ENCODE measurements at places on chromosomes 3 and 15. TPM values are rescaled to one million over a fixed set of nuclear protein-coding genes. Genes with fewer than 3 reads are reported as not detected.
A peak's percentile ranks its signal among the peaks of the same experiment; 100 is the strongest.

DNA sequence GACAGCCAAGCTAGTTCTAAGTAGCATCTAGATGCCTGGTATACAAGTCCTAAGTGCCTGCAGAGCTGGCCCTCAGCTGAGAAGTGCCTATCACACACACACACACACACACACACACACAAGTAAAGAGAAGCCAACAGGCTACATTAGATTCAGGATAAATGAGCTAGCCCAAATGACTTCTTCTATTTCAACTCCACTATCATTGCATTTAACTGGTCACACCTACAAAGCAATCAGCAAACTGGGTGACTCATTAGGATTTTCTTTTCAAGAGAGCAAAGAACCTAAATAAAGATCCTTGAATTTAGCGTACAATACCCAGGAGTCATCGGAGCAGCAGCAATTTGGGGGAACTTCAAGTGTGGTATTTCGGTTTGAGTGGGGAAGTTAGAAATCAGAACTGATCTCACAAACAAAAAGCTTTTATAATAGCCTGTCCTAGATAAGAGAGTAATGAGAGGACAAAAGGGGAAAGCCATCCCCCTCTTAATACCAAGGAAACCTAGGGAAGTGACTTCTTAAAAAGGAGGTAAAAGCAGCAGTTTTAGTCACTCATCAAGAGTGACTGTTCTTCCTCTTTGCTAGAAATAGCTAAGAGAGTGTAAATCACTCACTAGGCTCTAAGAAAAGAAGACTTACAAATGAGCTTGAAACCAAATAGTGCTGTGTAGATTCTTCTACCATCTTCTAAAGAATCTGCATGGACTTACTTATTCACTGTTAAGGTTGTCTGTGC is 112.7 kb downstream of the TNIK start:
- H3K4me3 ChIP-seq, result no peak overlapping the region
- peaks cover 8% of the 10 kb centered on the region for H3K4me1 ChIP-seq
- no peak overlapping the region for H3K27ac ChIP-seq
- no peaks in the 10 kb centered on the region for H3K27me3 ChIP-seq
- no peaks in the 10 kb centered on the region for H3K36me3 ChIP-seq

GRCh38 chr3:30156586-30157498 is 449.6 kb upstream of the TGFBR2 start:
- H3K36me3 ChIP-seq, result no peaks in the 10 kb centered on the region
- H3K4me3 ChIP-seq, result no peak overlapping the region
- peaks cover 9% of the 10 kb centered on the region for H3K27me3 ChIP-seq
- H3K27ac ChIP-seq, result no peak overlapping the region
- no peaks in the 10 kb centered on the region for H3K4me1 ChIP-seq

DNA sequence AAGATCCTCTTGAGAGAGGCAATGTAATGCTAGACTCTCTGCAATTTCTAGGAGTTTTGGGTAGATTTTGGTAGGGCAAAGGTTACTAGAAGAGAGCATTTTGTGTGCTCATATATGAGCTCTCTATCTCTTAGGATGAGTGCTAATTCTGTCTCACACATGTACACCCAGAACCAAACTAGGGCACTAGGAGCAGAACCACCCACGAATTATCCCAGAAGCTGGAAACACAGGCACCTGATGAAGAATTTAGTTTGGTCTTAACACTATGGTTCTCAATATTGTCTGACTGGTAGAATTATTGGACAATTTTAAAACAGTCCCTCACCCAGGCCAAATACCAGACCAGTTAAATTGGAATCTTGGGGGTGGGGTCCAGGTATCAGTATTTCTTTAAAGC is 94.8 kb downstream of the PRICKLE2 start:
- no peaks in the 10 kb centered on the region for H3K36me3 ChIP-seq
- no peak for DNase-seq
- peaks cover 2% of the 10 kb centered on the region for H3K27me3 ChIP-seq
- H3K4me1 ChIP-seq, result no peaks in the 10 kb centered on the region

PAQR5 gene
- not detected for total RNA-seq

GRCh38 chr3:193772422-193772763 is 179.4 kb downstream of the OPA1 start:
- DNase-seq, result no peak
- H3K4me1 ChIP-seq, result peaks cover 17% of the 10 kb centered on the region
- H3K27ac ChIP-seq, result no peak overlapping the region
- H3K27me3 ChIP-seq, result peaks cover 20% of the 10 kb centered on the region
- no peaks in the 10 kb centered on the region for H3K36me3 ChIP-seq

- H3K27me3 ChIP-seq, result no peaks in the 10 kb centered on the region
- no peak for DNase-seq
- H3K36me3 ChIP-seq, result no peaks in the 10 kb centered on the region
- no peak overlapping the region for H3K4me3 ChIP-seq
These were observed 126.5 kb upstream of the MITF start for GRCh38 chr3:69612791-69613190.

FOXB1 gene
- total RNA-seq, result not detected

- H3K27me3 ChIP-seq, result no peaks in the 10 kb centered on the region
- H3K4me3 ChIP-seq, result no peak overlapping the region
- H3K27ac ChIP-seq, result no peak overlapping the region
- H3K4me1 ChIP-seq, result no peaks in the 10 kb centered on the region
- no peaks in the 10 kb centered on the region for H3K36me3 ChIP-seq
These were observed 247.3 kb upstream of the NSMCE3 start for GRCh38 chr15:29516929-29517328.

GRCh38 chr3:182487143-182487542 is 306.2 kb upstream of the ATP11B start:
- H3K27ac ChIP-seq, result no peak overlapping the region
- peaks cover 4% of the 10 kb centered on the region for H3K27me3 ChIP-seq
- DNase-seq, result no peak
- no peak overlapping the region for H3K4me3 ChIP-seq

CACNA1D gene
- total RNA-seq, result 2.0 TPM

DNA sequence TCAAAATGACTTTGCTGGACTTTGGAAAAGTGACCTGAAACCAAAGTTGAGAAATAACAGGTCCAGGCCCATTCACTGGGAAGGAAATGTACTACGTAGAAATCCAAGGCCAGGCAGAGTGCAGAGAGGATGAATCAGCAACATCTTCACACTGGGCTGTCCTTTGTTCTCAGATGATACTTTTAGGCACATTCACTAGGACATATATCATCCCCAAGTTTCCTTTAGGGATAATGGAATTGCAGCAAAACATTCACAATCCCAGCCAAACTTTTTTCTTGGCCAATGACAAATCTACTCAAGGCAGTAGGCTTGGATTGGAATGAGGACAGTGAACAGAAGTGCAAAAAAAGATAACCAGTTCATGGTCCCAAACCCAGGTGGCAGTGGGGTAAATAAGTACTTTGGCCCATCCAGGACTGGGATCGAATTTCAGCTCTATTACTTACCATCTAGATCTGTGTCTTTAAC is 75.1 kb downstream of the CLDN11 start:
- H3K36me3 ChIP-seq, result no peaks in the 10 kb centered on the region
- H3K4me3 ChIP-seq, result no peak overlapping the region
- H3K27ac ChIP-seq, result no peak overlapping the region
- H3K4me1 ChIP-seq, result no peaks in the 10 kb centered on the region
- peaks cover 17% of the 10 kb centered on the region for H3K27me3 ChIP-seq

- no peak overlapping the region for H3K27ac ChIP-seq
- no peaks in the 10 kb centered on the region for H3K4me1 ChIP-seq
These were observed 335.6 kb downstream of the TUSC7 start for GRCh38 chr3:117045143-117045542.

- no peak overlapping the region for H3K27ac ChIP-seq
- no peaks in the 10 kb centered on the region for H3K36me3 ChIP-seq
- no peaks in the 10 kb centered on the region for H3K4me1 ChIP-seq
- H3K4me3 ChIP-seq, result no peak overlapping the region
These were observed 54.2 kb upstream of the SPATA12 start for GRCh38 chr3:57006179-57006657.

GRCh38 chr15:56839641-56840040 is 78.8 kb upstream of the TCF12 start:
- no peak overlapping the region for H3K4me3 ChIP-seq
- no peaks in the 10 kb centered on the region for H3K36me3 ChIP-seq
- no peak for DNase-seq
- H3K27ac ChIP-seq, result no peak overlapping the region

- H3K27ac ChIP-seq, result no peak overlapping the region
- H3K36me3 ChIP-seq, result no peaks in the 10 kb centered on the region
- H3K27me3 ChIP-seq, result no peaks in the 10 kb centered on the region
- H3K4me1 ChIP-seq, result peaks cover under 1% of the 10 kb centered on the region
- no peak for DNase-seq
These were observed 6.7 kb upstream of the CCR1 start for GRCh38 chr3:46214751-46215352.

NLGN1 gene
- total RNA-seq, result not detected

DNA sequence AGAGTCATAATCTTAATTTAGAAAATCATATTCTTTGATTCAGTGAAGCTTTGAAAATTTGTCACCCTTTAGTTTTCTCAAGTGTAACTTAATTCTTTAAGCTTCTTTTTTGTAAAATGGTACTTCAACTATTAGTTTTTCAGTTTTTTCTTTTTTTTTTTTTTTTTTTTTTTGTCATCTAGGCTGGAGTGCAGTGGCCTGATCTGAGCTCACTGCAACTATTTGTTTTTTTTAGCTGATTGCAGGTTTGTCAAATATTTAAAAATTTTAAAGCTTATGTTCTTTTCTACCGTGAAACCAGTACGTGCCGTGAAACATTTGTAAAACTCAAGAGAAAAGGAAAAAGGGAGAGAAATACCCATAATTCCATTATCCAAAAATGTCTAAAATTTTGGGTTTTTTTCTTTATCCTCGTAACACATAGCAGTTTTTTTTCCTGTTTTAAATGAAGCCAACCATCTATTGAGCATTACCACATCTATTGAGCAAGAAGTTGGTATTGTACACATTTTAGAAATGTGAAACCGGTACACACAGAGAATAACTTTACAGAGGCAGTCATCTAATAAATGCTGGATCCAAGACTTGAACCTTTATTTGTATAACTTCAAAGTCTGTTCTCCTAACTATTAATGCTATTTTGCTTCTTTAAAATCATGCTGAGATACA is 25.7 kb downstream of the ECT2 start:
- no peaks in the 10 kb centered on the region for H3K27me3 ChIP-seq
- H3K4me3 ChIP-seq, result no peak overlapping the region
- DNase-seq, result no peak
- peaks cover 18% of the 10 kb centered on the region for H3K36me3 ChIP-seq
- H3K27ac ChIP-seq, result no peak overlapping the region

DNA sequence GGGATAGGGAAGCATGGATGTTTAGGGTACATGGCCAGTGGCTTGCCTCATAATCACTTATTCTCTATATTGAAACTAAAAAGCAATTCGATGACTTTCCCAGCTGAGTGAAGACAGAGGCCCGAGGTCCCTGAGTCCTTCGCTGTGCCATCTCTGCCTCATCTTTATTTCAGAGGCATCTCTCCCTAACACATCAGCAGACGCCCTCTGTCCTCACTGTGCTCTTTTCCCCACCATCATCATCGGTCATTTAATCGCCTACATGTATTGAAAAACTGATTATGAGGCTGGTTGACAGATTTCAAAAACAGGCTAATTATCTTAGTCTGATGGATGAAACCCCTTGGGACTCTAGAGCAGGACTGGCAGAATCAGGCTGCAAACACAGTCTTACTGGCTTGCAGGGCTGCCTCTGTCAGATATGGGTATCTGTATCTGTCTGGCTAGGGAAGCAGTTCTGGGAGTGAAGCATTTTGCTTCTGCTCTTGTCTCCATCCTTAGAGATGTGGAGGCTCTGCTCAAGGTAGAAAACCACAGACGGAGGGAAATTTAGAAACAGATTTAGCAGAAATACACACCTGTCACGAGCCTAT is 291.0 kb upstream of the CHRM5 start:
- no peaks in the 10 kb centered on the region for H3K36me3 ChIP-seq
- no peak for DNase-seq
- no peak overlapping the region for H3K4me3 ChIP-seq
- no peak overlapping the region for H3K27ac ChIP-seq
- peaks cover 42% of the 10 kb centered on the region for H3K27me3 ChIP-seq
- no peaks in the 10 kb centered on the region for H3K4me1 ChIP-seq

DNA sequence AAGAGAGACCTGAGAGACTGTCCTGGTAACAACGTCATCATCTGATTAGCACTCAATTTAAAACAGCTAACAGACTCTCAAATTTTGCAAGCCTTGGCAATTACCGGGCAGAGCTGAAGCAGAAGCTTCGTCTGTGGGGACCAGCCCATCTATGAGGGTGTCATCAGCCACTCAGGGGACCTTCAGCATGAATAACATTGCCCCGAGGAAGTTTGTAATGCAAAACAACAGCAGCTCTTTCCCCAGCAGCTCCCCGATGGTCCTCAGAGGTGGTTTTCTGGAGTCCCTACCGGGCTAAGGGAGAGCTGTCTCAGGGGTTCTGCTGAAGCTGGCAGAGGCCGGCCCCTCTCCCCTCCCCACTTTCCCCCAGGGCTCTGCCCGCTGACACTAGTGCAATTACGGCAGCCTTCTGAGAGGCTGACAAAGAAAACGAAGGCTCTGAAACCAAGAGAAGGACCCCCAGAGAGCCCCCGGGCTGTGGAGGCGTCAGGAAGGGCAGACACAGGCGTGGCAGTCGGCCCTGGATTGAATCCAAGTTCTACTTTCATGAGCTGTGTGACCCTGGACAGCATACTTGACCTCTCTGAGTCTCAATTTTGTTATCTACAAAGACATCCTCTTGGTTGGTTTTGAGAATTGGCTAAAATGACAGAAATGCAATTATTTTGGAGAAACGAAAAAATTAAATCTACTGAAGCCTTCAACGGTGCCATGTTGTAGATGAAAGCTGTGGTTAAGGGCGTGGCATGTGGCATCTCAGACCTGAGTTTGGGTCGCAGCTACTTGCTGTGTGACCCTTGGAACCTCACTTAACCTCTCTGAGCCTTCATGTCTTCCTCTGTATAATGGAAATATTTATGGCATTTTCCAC is 102.1 kb upstream of the TLE3 start:
- H3K27me3 ChIP-seq, result peaks cover 3% of the 10 kb centered on the region
- DNase-seq, result no peak
- peaks cover 58% of the 10 kb centered on the region for H3K4me1 ChIP-seq
- H3K4me3 ChIP-seq, result peak overlapping the region; percentile 11
- no peaks in the 10 kb centered on the region for H3K36me3 ChIP-seq

GRCh38 chr15:70447521-70447920 is 315.8 kb downstream of the UACA start:
- H3K4me1 ChIP-seq, result peaks cover 21% of the 10 kb centered on the region
- H3K4me3 ChIP-seq, result no peak overlapping the region
- no peaks in the 10 kb centered on the region for H3K36me3 ChIP-seq
- no peak for DNase-seq

RPUSD2 gene
- total RNA-seq, result 20.1 TPM

Measured in activated B cell treated with CpG ODN at 0.5 μM for 24 hours (primary cell).